ENCODE measurements at places on chromosomes 2 and 18.

- H3K27ac ChIP-seq = no peak overlapping the region
- no peaks in the 10 kb centered on the region for H3K27me3 ChIP-seq
- no peaks in the 10 kb centered on the region for H3K36me3 ChIP-seq
- no peaks in the 10 kb centered on the region for H3K4me1 ChIP-seq
- no peak for DNase-seq
Observed at GRCh38 chr2:211494536-211494935, 938.1 kb downstream of the CPS1 start.

- no peaks in the 10 kb centered on the region for H3K36me3 ChIP-seq
- no peak overlapping the region for H3K4me3 ChIP-seq
- DNase-seq = no peak
- no peaks in the 10 kb centered on the region for H3K27me3 ChIP-seq
- H3K4me1 ChIP-seq = no peaks in the 10 kb centered on the region
Observed at GRCh38 chr18:1308686-1309085, 404.0 kb downstream of the ADCYAP1 start.

DNA sequence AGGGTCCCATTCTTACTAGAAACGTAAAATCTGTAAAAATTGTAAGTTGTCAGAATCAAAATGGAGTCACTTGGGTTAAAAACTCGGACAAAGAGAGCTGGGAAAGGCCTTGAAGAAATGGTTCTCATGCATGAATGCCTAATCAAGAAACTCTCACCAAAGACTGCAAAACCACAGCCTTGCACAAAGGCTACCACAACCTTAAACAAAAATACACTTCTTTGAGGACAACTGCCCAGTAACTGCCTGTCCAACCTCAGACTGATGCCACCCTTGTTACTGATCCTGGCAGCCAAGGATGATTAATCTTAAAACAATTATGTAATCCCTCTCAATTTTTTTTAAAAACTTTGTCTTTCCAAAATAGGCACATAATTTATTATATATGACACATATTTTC is 299.3 kb downstream of the CCDC85A start:
- no peak overlapping the region for H3K27ac ChIP-seq
- H3K36me3 ChIP-seq = 0 out of 2 replicates have a peak, but pooled peaks cover 8% of the 10 kb centered on the region
- peaks cover 31% of the 10 kb centered on the region for H3K4me1 ChIP-seq
- H3K4me3 ChIP-seq = no peak overlapping the region
- DNase-seq = no peak

- no peak overlapping the region for H3K27ac ChIP-seq
- H3K4me1 ChIP-seq = no peaks in the 10 kb centered on the region
- no peaks in the 10 kb centered on the region for H3K36me3 ChIP-seq
- H3K4me3 ChIP-seq = no peak overlapping the region
- DNase-seq = no peak
Observed at GRCh38 chr18:13910986-13911385, 4.3 kb downstream of the MC2R start.
